ENCODE measurements at places on chromosomes 3 and 15.

DNA sequence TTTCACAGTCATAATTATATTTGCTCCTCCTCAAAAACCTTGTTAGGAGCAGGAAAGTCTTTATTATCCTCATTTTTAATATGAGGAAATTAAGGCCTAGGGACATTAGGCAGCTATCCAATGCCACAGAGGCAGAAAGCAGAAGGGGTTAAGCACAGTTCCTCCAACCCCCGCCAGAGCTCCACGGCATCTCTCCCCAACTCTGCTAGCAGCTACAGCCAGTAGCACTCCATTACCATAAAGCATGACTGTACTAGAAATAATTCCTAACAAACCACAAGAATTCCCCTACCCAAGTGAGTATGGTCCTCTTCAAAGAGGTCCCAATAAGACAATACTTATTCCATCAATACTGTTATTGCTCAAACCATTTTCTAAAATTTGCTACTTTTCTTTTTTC lies 9.8 kb downstream of the HEG1 start:
- DNase-seq: no peak

GRCh38 chr15:56877255-56877970 lies 41.0 kb upstream of the TCF12 start:
- DNase-seq: no peak

GRCh38 chr3:103653996-103654395 lies 1219.2 kb downstream of the ZPLD1 start:
- DNase-seq: no peak

- peak; percentile 41 for DNase-seq
Measured at GRCh38 chr15:51776952-51777569, 25.7 kb downstream of the TMOD2 start.

DNA sequence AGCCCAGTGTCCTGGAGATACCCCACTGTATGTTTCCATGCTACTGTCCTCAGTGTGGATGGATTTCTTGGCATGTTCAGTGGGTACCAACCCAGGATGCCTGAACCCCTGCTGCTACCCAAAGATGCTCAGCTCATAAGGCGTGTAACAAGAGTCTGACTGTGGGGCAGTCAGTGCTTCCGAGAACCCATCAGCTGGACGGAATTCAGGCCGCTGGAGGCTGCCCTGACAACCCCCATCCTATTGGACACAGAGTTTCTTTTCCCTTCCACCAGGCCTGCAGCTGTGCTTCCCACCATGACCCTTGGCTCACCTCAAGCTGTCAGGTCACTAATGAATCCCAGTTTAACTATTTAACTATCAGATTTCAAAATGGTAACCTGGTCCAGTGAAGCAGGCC lies 224.1 kb upstream of the FEZF2 start:
- no peak for DNase-seq

GRCh38 chr3:15399970-15400369 lies 27.4 kb downstream of the METTL6 start:
- DNase-seq: no peak

GRCh38 chr3:126342991-126343648 lies 14.1 kb downstream of the KLF15 start:
- DNase-seq: peak; percentile 8

DNA sequence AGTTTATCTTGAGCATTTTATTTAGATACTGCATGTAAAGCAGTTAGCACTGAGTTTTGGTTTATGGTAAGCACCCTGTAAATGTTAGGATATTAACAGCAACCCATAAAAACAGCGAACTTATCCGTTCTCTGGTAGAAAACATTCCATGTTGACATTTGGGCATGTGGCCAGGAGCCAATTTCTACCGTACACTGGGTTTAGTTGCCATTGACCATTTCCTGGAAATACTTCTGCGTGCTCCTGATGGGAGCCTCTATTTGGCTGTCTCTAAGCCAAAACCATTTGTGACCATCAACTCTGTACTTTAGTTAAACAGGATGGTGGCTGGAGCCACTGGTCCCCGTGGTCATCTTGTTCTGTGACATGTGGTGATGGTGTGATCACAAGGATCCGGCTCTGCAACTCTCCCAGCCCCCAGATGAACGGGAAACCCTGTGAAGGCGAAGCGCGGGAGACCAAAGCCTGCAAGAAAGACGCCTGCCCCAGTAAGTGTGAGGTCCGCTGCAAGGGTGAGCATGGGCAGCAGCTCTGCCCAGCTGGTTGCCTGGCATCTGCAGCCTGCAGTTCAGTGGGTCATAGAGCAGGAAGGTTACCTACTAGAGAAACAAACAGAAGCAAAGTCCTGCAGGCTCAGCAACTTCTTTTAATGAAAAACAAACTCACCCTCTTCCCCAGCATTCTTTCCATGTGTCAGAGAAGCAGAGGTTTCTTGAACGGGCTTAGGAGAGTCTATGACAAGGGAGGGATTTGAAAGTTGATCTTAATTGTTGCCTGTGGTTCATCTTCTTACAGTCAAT lies 7.1 kb downstream of the THBS1 start:
- no peak for DNase-seq

GRCh38 chr15:31298707-31299172 lies 27.9 kb upstream of the KLF13 start:
- no peak for DNase-seq

DNA sequence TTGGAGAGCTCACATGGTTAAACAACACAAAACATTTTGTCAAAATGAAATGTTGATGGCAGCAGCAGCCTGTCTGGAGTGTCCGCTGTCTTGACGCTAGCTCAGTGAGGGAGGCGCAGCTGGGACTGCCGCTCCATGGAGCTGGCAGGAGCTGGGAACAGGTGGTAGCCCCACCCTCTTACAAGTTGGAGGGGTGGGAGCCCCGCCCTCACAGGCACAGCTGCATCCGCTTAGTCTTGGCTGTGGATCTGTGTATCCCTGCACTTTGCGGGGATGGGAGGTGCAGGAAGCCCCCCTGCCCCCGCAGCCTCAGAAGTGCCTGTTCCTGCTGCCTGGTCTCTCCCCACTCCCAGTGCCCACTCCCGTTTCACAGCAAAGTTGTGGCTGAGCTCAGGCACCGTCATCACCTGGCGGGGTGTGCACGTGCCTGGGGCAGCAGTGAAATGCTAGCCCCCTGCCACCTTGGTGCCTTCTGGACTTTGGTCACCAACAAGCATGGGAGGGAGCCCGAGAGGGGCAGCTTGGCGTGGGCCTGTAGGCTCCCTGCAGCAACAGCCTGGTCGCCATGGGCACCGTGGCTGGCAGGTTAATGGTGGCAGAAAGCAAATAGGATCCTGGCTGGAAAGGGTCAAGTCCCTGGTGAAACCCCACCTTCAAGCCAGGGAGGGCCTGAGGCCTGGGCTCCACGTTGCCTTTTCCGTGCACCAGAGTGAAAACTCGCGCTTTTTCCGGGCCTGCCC lies 53.8 kb upstream of the CADM2 start:
- no peak for DNase-seq

- DNase-seq: no peak
Measured at GRCh38 chr3:160719710-160720109, 36.3 kb upstream of the PPM1L start.

DNA sequence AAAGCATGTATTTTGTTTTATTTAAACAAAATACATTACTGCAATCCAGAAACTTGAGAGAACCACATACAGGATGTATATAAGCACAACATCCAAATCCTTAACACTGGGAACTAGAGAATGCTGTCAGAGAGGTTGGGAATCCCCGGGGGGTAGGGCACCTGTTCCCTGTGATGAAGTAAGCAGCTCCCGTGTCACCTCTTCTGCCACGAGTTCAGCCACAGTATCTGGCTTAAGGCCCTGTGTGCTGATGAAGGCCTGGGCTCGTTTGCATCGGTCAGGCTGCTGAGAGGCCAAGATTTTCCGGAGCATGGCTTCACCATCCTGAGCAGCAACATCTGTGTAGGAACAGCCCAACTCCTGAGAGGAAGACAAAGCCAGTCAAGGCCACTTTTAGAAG lies 36.4 kb downstream of the EIF3J start:
- no peak for DNase-seq

DNA sequence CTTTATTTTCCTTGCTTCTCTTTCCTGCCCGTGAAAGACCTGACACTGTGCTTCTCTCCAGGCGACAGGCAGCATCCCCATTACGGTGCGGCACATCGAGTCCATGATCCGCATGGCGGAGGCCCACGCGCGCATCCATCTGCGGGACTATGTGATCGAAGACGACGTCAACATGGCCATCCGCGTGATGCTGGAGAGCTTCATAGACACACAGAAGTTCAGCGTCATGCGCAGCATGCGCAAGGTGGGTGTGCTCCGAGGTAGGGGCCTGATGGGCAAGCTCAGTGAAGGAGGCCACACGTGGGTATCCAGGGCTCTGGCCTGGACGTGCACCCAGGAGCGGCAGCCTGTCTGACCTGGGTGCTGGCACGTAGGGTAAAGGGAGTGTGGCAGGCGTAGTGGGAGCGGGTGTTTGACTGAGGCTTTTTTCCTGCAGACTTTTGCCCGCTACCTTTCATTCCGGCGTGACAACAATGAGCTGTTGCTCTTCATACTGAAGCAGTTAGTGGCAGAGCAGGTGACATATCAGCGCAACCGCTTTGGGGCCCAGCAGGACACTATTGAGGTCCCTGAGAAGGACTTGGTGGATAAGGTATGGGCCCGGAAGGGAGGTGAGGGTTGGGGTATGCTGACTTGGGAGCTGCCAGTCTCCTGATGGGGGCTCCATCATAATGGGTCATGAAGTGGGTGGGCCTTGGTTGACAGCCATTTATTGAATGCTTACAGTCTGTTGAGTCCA lies 8.2 kb upstream of the PODXL2 start:
- DNase-seq: no peak

- DNase-seq: no peak
Measured at GRCh38 chr3:149080699-149081091, 5.6 kb downstream of the HLTF start.

DNA sequence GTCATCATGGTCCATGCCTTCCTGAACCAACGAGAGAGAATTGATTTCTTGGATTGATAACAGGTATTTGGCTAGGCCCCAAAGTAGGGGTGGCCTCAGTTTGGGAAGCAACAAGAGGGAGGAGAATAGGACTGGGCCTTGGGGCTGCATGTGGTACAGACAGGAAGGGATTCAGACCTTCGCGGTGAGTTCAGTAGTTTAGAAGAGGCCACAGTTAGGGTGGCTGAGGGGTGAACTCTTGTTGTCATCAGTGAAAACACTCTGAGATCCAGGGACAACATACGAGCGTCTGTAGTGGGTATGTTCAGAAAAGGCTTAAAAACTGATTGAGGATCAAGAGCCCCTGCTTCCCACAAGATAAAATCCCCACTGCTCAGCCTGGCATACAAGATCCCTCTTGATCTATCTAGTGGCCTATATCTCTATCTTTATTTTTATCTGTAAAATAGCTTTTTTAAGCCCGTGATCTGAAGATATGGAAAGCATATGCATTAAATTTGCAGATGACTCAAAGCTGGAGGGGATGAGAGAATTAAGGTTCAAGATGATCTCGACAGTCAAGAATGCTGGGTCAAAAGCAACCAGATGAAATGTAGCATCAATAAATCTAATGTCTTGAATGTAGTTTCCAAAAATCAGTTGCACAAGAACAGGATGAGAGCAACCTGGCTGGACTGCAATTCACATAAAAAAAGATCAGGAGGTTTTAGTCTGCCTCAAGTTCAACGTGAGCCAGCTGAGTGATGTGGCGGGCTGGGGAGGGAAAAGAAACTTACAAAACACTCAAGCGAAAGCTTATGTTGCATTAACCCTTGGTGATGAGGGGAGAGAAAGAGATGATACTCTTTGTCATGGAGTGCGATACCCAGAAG lies 221.1 kb upstream of the TLE3 start:
- no peak for DNase-seq

- no peak for DNase-seq
Measured at GRCh38 chr3:190172751-190173150, 52.1 kb upstream of the P3H2 start.

GRCh38 chr3:183265157-183265642 lies 12.1 kb downstream of the B3GNT5 start:
- no peak for DNase-seq

DNA sequence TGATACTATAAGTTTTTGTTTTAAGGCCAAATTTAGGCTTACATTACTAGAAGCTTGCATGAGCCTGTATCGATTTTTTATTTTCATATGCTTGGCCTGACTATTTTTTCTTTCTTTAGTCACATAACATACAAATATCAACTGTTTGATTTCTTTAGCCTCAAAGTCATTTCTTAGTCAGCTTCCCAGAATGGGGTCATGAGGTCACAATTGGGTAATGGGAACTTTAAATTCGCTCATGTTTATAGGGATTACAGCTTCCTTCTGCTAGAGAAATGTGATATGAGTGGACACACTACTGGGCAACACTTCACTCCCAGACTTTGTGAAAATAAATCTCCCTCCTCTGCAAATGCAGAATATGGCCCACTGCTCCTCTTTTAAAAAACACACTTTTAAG lies 9.1 kb upstream of the TIPARP start:
- DNase-seq: no peak

GRCh38 chr15:64767203-64767602 lies 8.2 kb downstream of the RBPMS2 start:
- peak; percentile 24 for DNase-seq

- no peak for DNase-seq
Measured at GRCh38 chr3:171640520-171641412, 169.5 kb downstream of the PLD1 start.

DNA sequence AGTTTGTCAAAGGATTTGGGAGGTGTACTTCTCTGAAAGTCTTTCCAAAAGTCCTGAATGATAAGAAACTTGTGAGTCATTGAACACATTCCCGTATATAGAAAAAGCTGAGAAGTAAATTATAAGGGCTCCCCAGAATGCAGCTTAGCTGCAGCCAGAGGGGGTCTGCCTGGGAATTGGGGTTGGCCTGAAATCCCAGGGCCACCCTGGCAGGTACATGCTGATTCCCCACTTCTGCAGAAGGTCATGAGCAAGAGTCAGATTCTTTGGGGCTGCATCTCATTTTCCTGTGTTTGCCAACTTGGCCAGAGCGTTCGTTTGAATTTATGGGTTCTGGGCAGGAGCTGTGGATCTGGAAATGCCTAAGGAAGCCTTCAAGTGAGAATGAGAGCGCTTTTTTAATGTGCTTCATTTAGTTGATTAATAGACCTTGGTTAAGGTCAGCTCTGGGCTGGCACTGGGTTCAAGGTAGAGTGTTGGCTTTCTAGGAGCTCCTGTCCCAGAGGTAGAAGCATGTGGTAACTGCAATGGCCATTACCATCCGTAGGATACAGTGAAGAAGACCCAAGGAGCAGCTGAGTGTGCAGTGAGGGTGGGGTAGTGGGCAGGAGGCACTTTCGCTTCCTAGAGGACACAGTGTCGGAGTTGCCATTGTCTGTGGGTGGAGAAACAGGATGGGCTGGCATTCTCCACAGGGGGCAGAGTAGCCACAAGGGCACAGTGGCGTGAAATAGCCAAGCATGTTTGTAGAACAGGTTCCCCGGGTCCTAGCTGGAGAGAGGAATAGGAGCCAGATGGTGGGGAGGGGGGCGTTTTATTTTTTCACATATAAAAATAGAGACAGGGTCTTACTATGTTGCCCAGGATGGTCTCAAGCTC lies 3.2 kb downstream of the SLC6A6 start:
- DNase-seq: no peak

- DNase-seq: no peak
Measured at GRCh38 chr15:23403550-23403949, 43.5 kb downstream of the GOLGA6L2 start.
